ENCODE measurements at places on chromosomes 6 and 20.

GRCh38 chr6:85556992-85557668, 36.5 kb downstream of the SNX14 start:
- DNase-seq = no peak

DNA sequence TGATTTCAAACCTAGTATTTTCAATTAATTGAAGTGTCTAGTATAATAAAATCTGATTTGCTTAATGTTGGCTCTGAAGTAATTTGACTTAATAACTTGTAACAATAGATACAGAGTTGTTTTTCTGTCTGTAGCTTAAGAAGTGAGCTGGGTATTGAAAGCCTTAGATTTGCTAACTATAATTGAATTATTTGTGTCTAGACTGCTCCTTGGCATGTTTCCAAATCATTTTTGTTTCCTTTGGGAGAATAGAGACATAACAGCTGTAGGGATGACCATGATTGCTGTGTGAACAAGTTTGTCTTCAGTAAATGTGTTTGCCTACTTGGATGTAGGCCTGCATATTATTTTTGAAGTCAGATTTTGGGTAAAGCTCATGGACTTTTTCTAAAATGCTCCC, 115.4 kb downstream of the SCAF8 start:
- DNase-seq = no peak

DNA sequence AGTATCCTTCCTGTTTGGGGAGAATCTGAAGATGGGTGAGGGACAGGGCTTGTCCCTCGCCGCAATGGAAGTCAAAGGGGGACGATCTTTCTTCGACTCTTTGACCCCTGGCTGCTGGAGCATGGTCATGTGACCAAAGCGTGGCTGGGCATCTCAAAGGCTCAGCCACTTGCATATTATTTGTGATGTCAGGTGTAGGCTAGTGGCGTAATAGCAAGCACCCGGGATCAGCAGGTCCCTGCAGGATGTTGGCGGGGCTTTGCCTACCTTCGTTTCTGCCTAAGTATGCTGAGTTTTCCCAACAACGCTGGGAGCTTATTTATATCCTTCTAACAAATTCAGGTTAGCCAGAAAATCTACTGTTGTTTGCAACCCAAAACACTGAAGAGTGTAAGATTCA, 50.3 kb upstream of the IL20RA start:
- no peak for DNase-seq

DNA sequence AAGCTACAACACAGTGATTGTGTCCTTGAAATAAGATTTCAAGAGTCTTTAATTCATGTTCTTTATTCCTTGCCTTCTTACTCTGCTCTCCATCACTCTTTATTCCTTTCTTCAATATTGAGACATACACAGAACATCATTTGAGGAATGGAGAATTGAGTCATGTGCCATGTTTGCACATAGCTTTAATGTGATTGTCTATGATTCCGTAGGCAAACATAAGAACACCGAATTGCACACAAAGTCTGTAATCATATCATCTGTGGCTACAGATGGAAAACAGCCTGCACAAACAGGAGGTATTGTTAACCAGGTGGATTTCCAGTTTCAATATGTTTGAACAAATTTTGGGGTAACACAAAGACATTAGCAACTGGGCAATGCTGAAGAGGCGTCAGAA, 571.6 kb upstream of the GJE1 start:
- peak; percentile 85 for DNase-seq
